C1 segment of cervical spinal cord (tissue), 14 donors: ENCODE measurements at places on chromosomes 7 and 10.

DNA sequence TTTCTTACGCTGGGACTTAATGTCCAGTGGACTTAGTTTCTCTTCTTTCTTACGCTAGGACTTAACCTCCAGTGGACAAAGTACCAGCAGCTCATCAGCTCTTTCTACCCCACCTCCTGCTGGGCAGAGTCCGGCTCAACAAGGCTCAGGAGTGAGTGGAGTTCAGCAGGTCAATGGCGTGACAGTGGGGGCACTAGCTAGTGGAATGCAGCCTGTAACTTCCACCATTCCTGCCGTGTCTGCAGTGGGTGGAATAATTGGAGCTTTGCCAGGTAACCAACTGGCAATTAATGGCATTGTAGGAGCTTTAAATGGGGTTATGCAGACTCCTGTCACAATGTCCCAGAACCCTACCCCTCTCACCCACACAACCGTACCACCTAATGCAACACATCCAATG, 199.7 kb downstream of the MLLT10 start:
- DNase-seq: no peak

DNA sequence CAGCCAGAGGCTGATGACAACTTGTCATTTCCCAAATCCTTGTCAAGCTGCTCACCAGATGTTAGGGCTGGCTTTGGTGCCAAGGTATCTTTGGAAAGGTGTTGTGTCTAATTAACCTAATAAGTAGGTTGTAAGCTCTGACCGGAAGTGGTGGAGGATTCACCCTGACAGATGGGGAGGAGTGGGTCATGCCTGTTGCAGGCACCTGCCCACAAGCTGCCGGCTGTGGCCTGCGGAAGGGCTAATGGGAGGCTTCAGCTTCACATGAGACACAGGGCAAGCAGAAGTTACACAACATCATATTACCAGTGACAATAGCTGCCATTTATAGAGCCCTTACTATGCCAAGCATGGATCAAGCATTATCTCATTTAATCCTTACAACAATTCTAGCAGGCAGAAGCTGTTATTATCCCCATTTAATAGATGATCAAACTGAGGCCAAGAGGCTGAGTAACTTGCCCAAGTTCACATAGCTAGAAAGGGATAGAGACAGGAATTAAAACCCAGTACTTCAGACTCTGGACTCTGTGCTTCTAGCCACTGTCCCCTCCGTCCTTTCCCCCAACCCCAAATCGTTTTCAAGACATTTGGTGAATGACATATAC, 63.1 kb upstream of the DUSP5 start:
- DNase-seq: no peak

DNA sequence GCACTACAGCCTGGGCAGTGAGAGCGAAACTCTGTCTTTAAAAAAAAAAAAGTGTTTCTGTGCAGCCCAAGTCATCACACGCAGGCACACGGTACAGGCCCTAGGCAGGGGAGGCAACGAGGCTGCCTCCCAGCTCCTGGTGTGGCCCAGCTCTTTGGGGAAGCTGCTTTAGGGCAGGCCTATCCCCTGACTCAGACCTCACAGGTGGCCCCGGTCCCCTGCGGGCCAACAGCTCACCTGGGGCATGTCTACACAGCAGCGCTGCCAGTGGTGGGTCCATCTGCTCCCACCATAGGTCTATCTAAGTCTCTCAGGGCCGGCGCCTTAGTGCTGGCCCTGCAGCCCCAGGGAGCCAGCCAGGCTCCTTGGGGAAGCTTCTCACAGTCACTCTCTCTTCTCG, 31.4 kb downstream of the ZAN start:
- no peak for DNase-seq

DNA sequence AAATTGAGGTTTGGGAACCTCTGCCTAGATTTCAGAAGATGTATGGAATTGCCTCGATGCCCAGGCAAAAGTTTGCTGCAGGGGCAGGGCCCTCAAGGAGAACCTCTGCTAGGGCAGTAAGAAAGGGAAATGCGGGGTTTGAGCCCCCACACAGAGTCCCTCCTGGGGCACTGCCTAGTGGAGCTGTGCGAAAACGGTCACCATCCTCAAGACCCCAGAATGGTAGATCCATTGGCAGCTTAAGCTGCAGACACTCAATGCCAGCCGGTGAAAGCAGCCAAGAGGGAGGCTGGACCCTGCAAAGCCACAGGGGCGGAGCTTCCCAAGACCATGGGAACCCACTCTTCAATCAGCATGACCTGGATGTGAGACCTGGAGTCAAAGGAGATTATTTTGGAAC, 15.0 kb upstream of the TFEC start:
- no peak for DNase-seq

DNA sequence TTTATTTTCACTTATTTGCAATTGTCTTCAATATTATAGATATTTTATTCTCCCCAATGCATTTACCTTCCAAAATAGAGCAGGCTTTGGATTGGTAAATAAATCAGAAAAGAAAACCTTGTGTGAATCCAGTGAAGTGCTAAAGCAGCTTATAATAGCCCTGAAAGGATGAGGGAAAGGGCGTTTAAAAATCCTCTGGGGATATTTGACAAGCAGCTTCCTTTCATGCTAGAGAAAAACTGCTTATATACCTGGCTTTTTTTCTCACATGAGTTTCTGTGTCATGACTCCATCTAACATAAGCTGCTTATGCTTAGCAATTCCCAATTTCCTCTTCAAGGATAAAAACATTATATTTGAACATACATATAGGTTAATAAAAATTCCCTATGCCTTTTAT, 221.6 kb upstream of the SEMA3E start:
- no peak for DNase-seq

DNA sequence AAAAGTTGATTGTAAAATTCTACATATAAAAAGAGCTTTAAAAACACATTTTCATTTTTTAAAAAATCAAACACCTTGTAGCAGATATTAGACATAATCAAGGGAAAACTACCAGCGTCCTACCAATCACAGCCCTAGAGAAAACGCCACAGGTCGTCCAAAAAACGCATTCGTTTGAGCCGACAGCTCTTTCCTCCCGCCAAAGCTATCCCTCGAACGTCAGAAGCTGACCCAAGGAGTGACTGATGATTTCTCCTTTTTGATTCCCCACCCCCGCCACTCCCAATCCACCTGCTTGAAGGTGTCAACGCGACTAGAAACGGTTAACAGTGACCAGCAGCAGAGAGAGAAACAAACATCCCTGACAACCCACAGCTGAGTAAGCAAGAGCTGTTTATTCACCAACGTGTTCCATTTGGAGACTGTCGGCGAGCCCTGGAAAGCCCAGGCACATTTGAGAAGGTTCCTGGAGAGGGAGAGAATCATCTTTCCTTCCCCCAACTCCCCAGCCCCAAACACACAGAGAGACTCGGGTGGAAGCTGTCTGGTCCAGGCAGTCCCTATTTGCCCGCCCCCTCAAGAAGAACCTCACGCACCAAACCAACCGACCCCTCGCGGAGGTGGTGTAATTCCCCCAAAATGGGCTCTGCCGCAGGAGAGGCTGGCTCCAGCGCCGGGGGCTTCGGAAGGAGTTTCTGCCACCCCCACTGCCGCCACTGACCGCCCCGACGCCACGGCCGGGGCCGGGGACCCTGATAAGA, 622 bp downstream of the CPEB3 start:
- no peak for DNase-seq

- no peak for DNase-seq
Measured at GRCh38 chr7:42292991-42293521, 56.0 kb upstream of the GLI3 start.

DNA sequence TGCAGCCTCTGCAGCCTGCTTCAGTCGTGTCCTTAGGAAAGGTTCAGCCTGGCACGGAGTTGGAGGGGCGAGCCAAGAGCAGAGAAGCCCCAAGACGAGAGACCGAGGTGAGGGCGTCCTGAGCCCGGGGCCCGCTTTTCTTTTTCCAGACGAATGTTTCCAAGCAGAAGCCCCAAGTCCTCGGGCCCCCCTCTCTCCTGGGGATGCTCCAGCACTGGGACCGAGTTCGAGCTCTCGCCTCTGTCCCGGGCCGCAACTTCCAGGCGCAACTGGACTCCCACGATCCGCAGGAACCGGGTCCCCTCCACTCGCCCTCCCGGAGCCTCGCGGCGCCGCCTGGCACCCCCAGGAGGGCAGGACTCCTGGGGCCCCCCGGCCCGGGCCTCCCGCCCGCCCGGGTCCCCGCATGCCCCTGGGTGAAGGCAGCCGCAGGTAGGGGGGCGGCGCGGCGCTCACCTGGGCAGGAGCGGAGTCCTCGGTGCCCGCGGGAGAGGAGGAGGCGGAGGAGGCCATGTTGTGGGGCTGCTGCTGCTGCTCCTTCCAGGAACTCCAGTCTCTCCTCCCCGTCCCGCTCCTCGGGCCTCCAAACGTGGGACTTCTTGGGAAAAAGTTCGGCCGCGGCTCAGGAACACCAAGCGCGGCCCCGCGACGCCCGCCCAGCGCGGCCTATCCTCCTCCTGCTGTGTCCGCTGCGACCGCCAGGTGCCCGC, 45.3 kb upstream of the CDK1 start:
- no peak for DNase-seq

DNA sequence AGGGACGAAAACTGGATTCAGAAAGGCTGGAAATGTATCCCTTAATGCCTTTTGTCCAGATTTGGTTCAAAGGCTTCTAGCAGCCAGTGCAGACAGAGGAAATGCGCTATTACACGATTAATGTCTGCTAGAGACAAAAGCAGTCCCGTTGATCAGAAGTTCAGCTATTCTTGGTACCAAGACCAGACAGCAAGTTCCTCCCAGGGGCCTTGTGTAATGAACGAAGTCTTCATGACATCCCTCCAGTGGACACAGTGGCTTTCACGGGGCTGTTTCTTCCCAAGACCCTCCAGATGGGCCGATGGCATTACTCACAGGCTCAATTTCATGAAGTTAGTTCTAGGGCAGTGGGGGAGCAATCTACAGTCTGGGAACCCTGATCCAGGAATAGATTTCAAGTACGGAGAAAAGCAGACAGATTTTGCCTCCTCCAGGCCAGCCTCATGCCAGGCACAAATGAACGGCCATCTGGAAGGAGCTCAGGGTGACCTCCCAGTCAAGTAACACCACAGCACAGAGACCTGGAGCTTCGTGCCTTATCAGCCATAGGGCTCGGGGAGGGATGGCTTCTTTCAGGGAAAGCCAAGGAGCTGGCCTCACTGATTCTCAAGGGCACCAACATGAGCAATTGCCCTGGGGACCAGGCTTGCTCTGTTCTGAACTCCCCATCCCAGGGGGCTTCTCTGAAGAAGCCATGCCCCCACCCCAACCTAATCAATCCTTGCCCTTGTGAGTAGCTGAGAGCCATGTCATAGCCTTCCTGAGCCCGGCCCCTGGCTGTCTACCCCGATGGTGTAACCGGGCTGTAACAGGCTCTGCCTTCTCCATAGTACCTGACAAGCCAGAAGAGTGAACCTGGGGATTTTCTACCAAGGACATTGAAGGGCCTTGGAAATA, 101.1 kb downstream of the PRKAG2 start:
- no peak for DNase-seq

DNA sequence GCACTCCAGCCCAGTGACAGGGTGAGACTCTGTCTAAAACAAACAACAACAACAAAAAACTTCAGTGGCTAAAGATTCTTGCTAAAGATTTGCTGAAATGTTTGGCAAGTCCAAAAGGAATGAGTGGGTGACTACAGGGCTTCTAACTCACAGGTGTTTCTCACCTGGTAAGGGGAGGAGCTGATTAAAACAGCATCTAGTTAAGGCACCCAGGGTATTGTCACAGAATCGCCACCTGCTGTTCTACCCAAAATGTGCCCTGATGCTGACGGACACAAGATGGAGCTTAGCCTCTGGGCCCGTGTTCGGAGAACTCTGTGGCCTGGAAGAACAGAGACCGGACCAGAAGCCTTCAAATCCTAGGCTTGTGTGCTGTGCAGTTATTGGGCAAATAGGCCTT, 336.0 kb upstream of the GALNT17 start:
- no peak for DNase-seq

GRCh38 chr7:45980181-45980905, 59.3 kb upstream of the IGFBP3 start:
- DNase-seq: no peak

- DNase-seq: no peak
Measured at GRCh38 chr10:133123050-133123745, 35.5 kb downstream of the ADGRA1 start.

DNA sequence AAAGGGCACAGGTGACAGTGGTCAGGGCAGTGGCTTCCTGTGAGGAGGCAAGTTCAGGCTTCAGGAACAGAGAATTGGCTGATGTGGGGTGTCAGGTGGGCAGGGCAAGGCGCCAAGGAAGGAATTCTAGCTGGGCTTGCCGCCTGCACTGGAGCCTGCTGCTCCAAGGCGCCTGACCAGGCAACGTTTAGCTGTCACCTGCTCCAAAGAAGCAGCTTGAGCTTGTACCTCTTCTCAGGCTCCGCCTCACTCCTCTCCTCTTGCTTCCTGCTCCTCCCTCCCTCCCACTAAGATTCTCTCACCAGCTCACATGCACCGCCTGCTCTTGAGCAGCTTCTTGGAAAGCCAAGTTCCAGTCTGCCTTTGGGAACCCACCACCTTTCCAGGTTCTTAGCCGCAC, 187.4 kb upstream of the GRB10 start:
- no peak for DNase-seq

- DNase-seq: no peak
Measured at GRCh38 chr10:47160261-47160908, 139.6 kb upstream of the GDF10 start.

GRCh38 chr7:134829380-134829986, 50.0 kb downstream of the CALD1 start:
- DNase-seq: no peak

GRCh38 chr7:20235288-20235687, 18.1 kb upstream of the MACC1 start:
- no peak for DNase-seq

- DNase-seq: no peak
Measured at GRCh38 chr10:3068968-3069737, 1.8 kb downstream of the PFKP start.

GRCh38 chr7:155198196-155198892, 99.3 kb upstream of the INSIG1 start:
- no peak for DNase-seq

DNA sequence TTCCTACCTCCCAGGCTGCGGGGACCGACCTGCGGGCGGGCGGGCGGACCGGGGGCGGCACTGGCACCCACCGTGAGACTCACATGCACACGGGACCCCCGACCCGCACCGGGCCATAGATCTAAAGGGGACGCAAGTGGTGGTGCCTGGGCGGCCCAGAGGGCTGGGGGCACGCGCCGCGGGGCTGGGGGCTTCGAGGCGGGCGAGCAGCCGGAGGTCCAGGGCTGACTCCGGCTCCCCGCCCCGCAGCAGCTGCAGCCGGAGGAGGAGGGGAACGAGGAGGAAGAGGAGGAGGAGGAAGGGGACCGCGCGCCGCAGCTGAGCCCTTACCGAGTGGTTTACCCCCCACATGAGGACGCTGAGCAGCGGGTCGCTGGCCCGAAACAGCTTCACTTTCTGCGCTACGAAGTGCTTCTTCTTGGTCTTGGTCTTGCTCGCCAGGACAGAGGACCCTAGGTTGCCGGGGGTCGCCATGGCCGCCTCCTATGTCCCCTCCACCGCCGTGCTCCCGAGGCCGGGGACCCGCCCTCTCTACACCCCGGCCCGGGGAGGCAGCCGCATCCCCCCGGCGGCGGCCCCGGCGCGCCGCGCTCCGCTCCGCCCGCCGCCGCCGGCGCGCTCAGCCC, 412 bp downstream of the PIP4K2A start:
- no peak for DNase-seq

GRCh38 chr10:69146759-69147158, 22.8 kb downstream of the VPS26A start:
- no peak for DNase-seq

GRCh38 chr10:80196270-80196949, 8.9 kb downstream of the ANXA11 start:
- DNase-seq: no peak

GRCh38 chr7:137633133-137633532, 213.6 kb downstream of the DGKI start:
- DNase-seq: no peak

GRCh38 chr10:7408291-7409044, 2.4 kb downstream of the SFMBT2 start:
- peak; percentile 74 for DNase-seq
